Amygdala (tissue), 56 donors: ENCODE measurements at places on chromosomes 2 and 18.

GRCh38 chr2:225120186-225120585, 77.9 kb upstream of the DOCK10 start:
- DNase-seq = no peak

DNA sequence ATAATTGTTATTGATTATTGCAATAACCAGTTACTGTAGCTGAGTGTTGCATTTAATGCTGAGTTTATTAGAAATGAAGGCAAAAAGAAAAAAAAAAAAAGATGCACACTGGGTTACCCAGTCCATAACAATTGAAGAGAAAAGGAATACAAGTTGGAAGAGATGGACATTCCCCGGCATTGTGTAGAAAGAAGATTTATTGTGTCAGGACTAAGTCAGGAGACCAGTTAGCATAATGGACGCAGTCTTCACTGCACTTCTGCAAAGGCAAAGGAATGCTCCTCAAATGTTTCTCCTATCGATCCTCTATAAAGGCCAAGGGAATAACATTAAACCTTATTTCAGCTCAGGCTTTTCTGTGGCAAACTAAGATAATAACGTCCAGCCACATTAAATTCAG, 157.8 kb downstream of the INSIG2 start:
- DNase-seq = no peak

DNA sequence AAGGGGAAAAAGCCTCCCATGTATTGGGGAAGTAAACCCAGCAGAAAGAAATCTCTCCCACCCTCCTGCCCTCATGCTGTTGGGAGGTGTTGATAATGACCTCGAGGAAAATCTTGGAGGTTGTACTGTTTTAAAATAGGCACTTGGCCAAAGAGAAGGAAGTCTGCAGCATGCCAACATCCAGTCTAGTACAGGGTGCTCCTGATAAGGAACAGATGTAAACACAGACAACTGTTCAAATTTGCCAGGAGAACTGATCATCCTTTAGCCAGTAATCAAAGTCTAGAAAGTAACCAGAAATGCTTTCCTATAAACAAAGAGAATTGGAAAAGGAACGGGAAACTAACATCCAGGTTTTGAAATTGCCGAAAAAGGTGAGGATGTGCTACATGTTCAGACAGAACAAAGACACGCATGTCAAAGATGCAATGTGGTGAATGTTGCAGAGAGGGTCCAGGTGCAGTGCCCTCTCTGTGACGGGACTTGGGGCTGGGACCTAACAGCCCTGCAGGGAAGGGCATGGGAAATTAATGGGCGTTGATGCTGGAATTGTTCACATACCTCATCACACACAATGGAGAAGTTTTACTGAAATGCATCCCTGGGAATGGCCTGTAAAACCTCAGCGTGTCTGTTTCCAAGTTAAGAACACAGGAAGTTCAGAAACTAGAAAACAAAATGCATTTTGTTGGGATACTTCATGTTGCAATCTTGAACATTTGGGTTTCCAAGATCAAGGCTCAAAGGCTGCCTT, 125.7 kb upstream of the RND3 start:
- DNase-seq = no peak

DNA sequence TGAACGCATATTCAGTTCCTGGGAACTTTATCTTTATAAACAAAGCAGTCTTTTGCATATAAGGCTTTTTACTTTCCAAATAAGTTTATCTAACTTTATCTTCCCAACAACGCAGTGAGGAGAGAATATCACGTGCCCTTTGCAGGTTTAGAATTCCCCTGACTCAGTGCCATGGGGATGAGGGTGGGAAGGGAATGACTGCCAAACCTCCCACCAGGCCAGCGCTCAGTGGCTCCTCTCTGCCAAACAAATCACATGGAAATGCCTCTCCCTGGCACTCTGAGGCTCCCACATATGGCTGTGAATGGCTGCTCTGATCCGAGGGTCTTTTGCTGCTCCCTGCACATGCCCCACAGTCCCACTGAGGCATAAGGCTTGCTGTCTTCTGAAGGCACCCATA, 158.3 kb downstream of the DNAH6 start:
- DNase-seq = no peak

DNA sequence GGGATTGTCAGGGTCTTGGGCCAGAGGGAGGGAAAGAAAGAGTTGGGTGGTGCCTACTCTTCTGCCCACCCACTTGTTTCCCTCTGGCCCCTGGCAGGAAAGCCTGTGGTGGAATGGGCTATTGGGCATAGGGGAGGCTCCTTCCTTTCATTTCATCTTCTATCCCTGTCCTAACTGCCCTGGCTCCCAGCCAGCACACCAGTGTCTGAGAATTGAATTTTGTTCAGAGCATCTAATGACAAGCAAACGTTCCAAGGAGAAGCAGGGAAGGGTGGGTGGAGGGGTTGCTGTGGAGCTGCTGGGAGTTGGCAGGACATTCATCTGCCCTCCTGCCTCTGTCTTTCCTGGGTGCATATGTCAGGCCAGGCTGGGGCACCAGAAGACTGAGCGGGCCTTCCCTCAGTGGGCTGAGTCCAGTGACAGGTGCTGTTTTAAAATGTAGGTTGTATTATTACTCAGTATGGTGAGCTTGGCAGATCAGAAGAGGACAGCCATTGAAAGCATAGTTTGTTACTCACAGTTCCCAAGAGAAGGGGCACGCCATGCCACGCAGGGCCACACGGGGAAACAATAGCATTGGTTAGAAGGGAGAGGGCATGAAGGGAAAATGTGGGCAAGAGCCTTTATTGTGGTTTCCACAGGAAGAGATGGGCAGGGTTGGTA, 171.9 kb downstream of the ACOXL start:
- no peak for DNase-seq

GRCh38 chr2:119517433-119517832, 6.8 kb downstream of the SCTR start:
- no peak for DNase-seq

DNA sequence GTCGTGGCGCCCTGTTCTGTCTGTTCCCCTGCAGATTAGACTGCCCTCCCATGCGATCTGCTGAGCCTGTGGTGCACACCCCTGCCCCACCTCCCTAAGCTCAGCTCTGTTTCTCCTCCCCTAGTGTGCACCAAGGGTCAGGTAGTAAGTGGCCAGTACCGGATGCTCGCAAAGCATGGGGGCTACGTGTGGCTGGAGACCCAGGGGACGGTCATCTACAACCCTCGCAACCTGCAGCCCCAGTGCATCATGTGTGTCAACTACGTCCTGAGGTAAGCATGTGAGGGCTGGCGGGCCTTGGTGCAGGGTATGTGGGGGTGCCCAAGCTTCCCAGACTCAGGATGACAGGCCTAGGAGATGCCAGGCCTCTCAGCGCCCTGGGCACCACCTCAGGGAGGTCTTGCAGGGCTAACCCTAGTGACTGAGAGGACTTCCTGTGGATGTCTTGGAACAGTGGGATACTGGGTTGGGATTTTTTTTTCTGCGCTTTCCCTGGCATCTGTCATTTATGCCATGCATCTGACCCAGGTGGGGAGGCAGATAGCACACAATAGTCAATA, 78.4 kb downstream of the EPAS1 start:
- DNase-seq = no peak

DNA sequence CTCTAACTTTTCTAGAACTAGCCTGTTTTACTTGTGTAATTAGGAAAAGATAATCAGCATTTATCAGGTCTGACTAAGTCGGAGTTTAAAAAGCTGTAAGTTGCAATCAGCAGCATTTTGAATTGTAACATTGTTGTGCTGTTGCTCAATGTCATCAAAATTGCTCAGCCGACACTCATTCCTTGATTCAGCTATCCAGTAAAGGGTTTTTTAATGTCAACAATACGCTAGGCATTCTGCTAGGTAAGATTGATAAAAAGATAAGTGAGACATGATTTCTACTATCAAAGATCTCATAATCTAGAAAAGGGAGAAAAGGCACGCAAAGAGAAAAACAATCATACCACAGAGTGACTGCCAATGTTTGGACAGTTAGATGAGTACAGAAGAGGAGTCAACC, 327.1 kb upstream of the CDH2 start:
- DNase-seq = no peak

DNA sequence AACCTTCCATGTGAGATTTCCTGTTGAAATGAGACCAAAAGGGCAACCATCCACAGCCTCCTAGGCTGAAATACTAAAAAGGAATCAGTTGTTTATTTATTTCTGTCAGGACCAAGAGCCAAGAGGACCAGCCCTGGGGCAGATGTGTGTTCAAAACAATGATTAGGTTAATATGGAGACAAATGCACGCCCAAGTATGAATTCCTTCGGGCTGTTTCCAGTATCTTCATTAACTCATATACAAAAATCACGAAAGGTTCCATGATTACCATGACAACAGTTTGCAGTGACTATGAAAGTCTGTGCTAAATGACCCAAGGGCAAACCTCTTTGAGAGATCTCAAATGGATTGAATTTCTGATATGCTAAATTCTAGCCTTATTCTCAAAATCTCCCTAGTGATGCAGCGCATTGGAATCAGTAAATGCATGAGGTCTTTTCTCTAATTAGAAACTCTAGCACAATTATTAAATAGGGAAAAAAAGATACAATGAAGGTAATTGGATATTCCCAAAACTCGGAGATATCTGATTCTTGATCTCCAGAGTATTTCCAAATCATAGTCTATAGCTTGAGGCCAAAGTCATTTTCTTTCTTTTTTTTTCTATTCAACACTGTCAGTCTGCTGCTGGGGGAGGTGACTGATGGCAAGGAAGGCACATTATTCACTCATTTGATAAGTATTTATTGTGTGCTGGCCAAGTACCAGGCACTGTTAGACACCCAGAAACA, 35.6 kb downstream of the VIT start:
- DNase-seq = no peak

DNA sequence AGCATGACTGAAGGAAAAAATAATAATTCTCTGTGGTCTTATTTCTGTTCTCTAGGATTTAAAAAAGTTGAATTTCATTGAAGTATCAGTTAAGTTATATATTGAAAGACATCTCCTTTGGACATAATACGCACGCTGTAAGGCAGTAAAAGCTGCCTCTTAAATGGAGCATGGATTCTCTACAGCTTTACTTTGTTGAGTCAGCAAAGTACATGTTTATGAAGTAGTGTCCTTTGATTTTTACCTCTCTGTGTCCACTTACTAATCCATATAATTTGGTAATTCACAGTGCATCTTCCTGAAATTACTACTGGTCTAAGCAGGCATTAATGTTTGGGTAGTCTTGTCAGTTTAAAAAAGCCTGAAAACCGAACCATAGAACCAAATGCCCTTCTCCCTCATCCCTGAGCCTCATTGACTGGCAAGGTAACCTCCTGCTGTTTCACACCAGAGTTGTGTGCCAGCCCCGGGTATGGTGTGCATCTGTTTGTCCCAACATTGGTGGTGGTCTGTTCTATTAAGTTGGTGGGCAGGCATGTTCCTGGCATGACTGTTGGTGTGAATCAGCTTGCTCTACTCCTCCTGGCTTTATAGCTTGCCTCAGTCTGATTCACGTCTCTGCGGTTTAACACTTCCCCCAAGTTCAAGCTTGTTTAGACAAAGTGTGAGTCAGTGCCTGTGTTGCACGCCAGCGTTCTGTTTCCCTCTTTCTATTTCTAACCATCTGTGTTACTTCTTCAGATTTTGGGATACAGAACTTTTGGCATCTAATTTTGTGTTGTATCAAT, 71.0 kb upstream of the ITM2C start:
- DNase-seq = peak; percentile 15

DNA sequence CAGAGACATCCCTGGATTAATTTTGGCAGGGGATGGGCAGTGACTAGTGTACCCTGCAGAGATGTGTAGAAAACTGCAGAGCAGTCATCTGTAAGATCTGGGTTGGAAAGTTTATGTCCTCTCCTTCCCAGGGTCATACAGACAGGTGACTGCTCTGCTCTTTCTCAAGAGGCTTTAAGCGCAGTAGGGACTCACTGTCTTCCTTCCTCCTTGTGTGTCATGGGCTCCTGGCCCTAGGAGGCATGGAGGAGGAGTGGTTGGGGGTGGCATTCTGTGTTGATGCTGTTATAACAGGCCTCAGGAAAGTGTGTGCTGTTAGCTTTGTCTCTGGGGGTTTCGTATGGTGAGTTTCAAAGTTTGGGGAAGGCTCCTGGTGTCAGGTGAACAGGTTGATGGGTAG, 130.5 kb upstream of the MGAT5 start:
- DNase-seq = no peak

DNA sequence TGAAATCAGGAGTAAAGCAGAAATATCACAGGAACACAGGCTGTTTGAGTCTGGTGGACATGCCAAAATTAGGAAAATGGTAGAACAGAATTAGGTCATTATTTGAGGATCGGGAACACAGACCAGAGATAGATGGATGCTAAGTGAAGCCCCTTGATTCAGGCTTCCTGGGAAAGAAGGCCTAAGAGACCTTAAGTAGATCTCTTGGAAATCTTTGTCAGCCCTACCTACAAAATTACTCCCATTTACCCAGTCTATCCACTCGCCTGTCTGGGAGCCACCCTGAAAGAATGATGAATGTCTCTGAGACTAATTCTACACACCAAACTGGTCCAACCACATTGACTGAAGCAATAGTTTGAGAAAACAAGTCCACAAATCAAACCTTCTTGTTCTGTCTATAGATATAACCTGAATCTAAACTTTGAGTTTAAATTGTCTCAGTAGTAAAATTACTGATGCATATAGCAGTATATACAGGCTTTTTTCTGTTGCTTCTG, 36.6 kb upstream of the TANK start:
- DNase-seq = no peak

GRCh38 chr2:18558458-18558857, 2.0 kb downstream of the RDH14 start:
- no peak for DNase-seq

GRCh38 chr2:85704800-85705679, 10.9 kb downstream of the GNLY start:
- no peak for DNase-seq

DNA sequence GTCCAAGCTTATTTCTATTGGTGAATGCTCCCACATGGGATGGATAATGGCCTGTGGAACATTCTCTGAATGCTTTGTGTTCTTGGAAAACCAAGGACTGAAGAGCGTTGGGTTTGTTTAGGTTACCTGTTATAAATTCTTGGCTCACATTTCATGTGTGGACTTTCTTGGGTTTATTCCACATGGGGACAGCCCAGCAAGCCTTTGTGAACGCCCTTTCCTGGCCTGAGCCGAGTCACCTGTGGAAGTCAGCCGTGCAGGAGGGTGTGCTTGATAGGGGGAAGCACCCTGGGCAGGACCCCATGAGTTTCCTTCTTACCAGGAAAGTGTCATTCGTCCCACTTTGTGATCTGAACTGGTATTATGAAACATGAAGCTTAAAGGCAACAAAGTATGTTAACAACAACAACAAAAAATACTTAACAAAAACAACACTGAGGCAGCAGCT, 4.1 kb downstream of the RAB31 start:
- DNase-seq = no peak

DNA sequence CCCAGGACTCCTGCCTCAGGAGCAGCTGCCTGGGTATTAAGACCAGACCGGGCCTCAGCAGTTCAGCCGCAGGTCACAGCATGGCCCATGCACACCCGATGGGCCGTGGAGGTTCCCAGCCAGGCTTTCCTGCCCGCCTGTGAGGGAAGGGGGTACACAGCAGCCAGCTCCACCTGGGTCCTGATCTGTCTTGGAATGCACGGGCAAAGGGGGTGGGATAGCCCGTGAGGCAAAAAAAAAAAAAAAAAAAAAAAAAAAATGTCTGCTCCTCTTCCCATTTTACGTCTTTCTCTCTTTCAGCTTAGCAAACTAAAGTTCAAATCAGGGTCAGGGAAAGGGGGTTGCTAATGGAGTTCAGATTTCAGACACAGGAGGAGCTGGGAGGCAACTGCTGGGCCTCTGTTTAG, 385.2 kb downstream of the TNS1 start:
- DNase-seq = no peak

- DNase-seq = no peak
Measured at GRCh38 chr2:76174505-76174904, 463.8 kb upstream of the GCFC2 start.

- no peak for DNase-seq
Measured at GRCh38 chr18:48608581-48608980, 69.8 kb downstream of the CTIF start.

- DNase-seq = no peak
Measured at GRCh38 chr2:216215658-216216390, 106.7 kb downstream of the XRCC5 start.
